Type B pancreatic cell (in vitro differentiated cells): ENCODE measurements at places on chromosomes 1 and 21. TPM values are rescaled to one million over a fixed set of nuclear protein-coding genes. Genes with fewer than 3 reads are reported as not detected.

DNA sequence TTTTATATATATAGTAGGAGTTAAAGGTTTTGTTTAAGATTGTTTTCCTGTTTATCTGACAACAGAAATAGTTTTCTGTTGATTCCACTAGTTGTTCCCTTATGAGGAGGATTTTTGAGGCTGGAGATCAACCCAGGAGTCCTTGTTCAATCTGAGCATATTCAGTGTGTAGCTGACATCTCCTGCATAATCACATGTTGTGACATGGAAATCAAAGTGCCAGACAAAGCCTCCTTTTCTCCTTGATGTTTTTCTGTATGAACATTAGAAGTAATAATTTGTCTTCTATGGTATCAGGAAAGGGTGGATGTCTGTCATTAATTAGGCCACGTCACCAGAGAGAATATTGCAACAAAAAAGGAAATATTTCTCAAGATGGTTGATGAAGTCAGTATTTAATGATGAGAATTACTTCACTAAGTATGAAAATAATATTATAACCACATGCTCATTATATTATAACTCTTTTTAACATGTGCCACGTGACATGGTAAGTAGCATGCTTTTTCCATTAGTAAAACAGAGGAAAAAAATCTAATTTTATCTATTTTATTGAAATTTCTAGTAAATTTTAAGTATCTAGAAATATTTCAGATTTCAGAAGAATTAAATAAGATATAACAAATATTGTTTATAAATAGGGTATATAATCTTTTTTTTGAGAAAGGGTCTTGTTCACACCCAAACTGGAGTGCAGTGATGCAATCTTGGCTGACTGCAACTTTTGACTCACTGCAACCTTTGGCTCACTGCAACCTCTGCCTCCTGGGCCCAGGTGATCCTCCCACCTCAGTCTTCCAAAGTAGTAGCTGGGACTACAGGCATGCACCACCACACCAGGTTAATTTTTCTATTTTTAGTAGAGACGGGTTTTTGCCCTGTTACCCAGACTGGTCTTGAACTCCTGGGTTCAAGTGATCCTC is 223.5 kb downstream of the HMCN1 start:
- H3K27ac ChIP-seq = no peak overlapping the region
- no peaks in the 10 kb centered on the region for H3K36me3 ChIP-seq
- H3K27me3 ChIP-seq = peaks cover 2% of the 10 kb centered on the region
- H3K4me1 ChIP-seq = peaks cover 6% of the 10 kb centered on the region
- no peak for DNase-seq

DNA sequence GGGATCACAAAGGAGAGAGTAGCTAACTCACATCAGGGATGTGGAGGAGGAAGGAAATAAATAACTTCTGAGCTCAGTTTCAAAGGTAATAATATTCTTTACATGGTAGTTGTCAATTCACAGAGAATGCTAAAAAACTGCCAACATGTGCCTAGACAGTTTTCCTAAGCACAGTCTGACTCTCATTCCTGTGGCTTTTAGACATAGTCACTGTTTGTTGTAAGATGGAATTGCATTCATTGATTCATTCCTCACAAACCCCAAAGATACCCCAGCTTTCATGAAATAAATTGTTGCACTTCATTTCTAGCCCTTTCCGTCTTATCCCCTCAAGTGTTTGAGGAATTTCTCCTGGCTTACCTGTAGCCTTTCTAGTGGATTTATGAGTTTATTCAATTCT is 263.9 kb downstream of the NTNG1 start:
- no peak overlapping the region for H3K27ac ChIP-seq
- H3K36me3 ChIP-seq = no peaks in the 10 kb centered on the region
- no peak overlapping the region for H3K4me3 ChIP-seq
- DNase-seq = no peak
- H3K27me3 ChIP-seq = no peaks in the 10 kb centered on the region
- no peaks in the 10 kb centered on the region for H3K4me1 ChIP-seq

DNA sequence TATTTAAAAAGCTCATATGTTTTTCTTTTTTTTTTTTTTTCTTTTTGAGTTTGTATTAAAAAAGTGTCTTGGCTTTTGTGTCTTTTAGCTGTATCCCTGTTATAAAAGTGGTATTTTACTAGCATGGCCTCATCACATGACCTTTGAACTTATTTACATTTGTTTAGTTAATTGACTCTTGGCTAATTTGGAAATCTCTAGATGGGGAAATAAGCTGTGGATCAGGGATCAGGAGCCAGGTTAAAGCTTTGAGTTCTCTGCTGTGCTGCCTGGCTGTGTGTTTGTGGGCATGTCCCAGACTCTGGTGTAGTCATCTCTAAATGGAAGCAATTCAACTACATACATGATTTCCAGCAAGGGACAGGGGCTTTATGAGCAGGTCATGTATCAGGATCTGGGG is 56.5 kb downstream of the HHAT start:
- no peak overlapping the region for H3K27ac ChIP-seq
- peaks cover 9% of the 10 kb centered on the region for H3K4me1 ChIP-seq
- no peak overlapping the region for H3K4me3 ChIP-seq
- DNase-seq = no peak

- DNase-seq = no peak
- H3K27ac ChIP-seq = no peak overlapping the region
- no peak overlapping the region for H3K4me3 ChIP-seq
- H3K27me3 ChIP-seq = peaks cover 12% of the 10 kb centered on the region
Observed at GRCh38 chr1:34108269-34108668, 56.8 kb downstream of the CSMD2 start.

- no peak overlapping the region for H3K4me3 ChIP-seq
- no peaks in the 10 kb centered on the region for H3K36me3 ChIP-seq
- DNase-seq = no peak
- peaks cover 92% of the 10 kb centered on the region for H3K27me3 ChIP-seq
- H3K27ac ChIP-seq = no peak overlapping the region
- H3K4me1 ChIP-seq = no peaks in the 10 kb centered on the region
Observed at GRCh38 chr1:205043866-205044265, 854 bp downstream of the CNTN2 start.

DNA sequence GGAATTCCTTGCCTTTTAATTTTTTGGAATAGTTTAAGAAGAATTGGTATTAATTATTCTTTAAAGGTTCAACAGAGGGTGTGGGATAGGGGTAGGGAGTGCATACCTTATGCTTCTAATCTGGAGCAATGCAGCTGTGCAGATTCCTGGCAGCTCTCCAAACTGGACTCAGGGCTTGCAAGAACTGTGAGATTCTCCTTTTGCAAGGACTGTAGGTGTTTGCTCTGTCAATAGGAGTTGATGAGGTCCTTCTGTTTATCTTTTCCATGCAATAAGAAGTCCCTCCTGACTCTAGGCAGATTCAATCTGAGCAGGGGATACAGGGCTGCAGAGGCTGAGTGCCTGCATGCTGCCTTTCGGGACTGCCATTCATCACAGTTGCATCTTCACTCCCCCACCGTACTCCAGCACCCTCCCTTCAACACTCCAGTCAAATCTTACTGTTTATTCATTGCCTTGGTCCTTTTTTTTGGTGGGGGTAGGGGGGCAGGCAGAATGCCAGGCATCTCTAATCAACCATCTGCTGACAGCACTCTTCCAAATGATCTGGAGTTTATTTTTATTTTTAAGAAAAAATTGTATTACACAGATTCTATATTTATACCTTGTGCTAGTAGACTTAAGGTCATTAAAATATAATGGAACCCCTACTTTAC is 122.3 kb downstream of the DISC1 start:
- no peak for DNase-seq
- no peak overlapping the region for H3K4me3 ChIP-seq
- no peak overlapping the region for H3K27ac ChIP-seq
- H3K27me3 ChIP-seq = no peaks in the 10 kb centered on the region
- H3K4me1 ChIP-seq = peaks cover 4% of the 10 kb centered on the region
- H3K36me3 ChIP-seq = peaks cover 15% of the 10 kb centered on the region

- peaks cover 53% of the 10 kb centered on the region for H3K36me3 ChIP-seq
- no peaks in the 10 kb centered on the region for H3K27me3 ChIP-seq
- H3K4me1 ChIP-seq = peaks cover 41% of the 10 kb centered on the region
- H3K4me3 ChIP-seq = no peak overlapping the region
Observed at GRCh38 chr1:12372180-12372579, 142.3 kb downstream of the VPS13D start.

GRCh38 chr1:170483051-170483450 is 48.9 kb upstream of the GORAB start:
- no peak overlapping the region for H3K27ac ChIP-seq
- DNase-seq = no peak
- H3K4me3 ChIP-seq = no peak overlapping the region
- H3K27me3 ChIP-seq = peaks cover 5% of the 10 kb centered on the region
- peaks cover 8% of the 10 kb centered on the region for H3K4me1 ChIP-seq

- no peak for DNase-seq
- H3K27ac ChIP-seq = no peak overlapping the region
- no peaks in the 10 kb centered on the region for H3K4me1 ChIP-seq
Observed at GRCh38 chr1:65949230-65949626, 156.5 kb downstream of the PDE4B start.

DNA sequence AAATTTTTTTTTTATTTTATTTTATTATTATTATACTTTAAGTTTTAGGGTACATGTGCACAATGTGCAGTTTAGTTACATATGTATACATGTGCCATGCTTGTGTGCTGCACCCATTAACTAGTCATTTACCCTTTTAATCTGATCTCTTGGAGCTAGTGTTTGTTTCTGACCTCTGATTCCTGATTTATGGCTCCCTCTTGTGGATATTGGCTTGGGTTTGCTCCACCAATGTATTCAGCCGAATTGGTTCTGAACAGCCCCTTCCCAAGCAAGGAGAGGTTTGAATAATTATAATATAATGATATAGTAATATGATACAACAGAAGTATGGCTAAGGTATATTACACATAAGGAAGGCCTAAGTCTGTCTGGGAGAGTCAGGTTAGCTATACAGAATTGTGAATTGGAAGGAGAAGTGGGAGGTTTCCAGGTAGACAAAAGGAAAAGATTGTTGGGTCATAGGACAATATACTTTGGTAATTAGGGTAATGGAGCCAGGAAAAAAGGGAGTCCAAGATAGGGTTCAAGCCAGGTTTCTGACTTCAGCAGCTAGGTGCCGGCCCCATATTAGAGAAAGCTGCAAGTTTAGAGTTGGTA is 53.1 kb upstream of the HMCN1 start:
- no peak overlapping the region for H3K4me3 ChIP-seq
- peaks cover 3% of the 10 kb centered on the region for H3K27me3 ChIP-seq
- H3K27ac ChIP-seq = no peak overlapping the region

- peaks cover 15% of the 10 kb centered on the region for H3K4me1 ChIP-seq
- H3K27me3 ChIP-seq = no peaks in the 10 kb centered on the region
- H3K27ac ChIP-seq = no peak overlapping the region
- no peaks in the 10 kb centered on the region for H3K36me3 ChIP-seq
- no peak overlapping the region for H3K4me3 ChIP-seq
- DNase-seq = no peak
Observed at GRCh38 chr1:167563579-167564246, 10.2 kb upstream of the CREG1 start.

DNA sequence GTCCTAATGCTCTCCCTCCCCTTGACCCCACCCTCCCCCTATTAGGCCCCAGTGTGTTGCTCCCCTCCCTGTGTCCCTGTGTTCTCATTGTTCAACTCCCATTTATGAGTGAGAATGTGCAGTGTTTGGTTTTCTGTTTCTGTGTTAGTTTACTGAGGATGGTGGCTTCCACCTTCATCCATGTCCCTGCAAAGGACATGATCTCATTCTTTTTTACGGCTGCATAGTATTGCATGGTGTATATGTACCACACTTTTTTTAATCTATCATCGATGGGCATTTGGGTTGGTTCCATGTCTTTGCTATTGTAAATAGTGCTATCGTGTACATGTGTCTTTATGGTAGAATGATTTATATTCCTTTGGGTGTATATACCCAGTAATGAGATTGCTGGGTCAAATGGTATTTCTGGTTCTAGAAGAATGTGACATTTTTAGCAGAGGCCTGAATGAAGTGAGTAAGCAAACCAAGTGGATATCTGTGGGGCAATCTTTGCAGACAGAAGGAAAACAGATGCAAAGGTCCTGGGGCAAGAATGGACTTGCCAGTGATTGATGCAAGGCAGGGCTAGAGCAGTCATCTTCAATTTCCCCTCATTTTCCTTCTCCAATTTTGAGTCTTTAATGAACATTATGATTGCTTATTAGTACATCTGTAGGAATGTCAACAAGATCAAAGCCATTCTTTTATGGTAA is 50.2 kb downstream of the UBE4B start:
- H3K4me1 ChIP-seq = peaks cover 15% of the 10 kb centered on the region
- peaks cover 32% of the 10 kb centered on the region for H3K36me3 ChIP-seq
- DNase-seq = no peak
- peak overlapping the region; percentile 79 for H3K27ac ChIP-seq
- no peaks in the 10 kb centered on the region for H3K27me3 ChIP-seq

GRCh38 chr1:228308628-228309325 is 97.9 kb downstream of the TRIM11 start:
- H3K4me1 ChIP-seq = no peaks in the 10 kb centered on the region
- no peak overlapping the region for H3K27ac ChIP-seq
- peaks cover 20% of the 10 kb centered on the region for H3K36me3 ChIP-seq
- DNase-seq = peak; percentile 60

- no peak overlapping the region for H3K4me3 ChIP-seq
- no peaks in the 10 kb centered on the region for H3K4me1 ChIP-seq
- H3K27ac ChIP-seq = no peak overlapping the region
Observed at GRCh38 chr1:51192213-51192843, 43.7 kb upstream of the RNF11 start.

DNA sequence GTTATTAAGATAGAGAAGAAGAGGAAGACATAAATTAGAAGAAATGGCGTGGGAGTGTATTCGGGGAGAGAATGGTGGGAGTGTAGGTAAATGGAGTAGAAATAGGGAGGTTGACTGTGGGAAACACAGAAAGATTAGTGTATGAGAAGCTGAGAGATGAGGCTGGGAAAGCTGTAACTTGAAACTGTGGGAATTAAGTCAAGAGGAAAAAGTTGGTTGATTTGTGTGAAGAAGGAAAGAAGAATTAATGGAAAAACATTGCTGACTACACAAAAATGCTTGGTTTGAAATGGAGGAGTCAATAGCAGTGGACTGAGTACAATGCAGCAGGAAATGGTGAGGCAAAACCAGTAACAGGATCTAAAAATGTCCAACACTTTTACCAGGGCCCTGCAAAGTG is 448.3 kb downstream of the PTPRC start:
- no peaks in the 10 kb centered on the region for H3K36me3 ChIP-seq
- no peaks in the 10 kb centered on the region for H3K27me3 ChIP-seq
- H3K4me1 ChIP-seq = peaks cover 15% of the 10 kb centered on the region
- H3K27ac ChIP-seq = no peak overlapping the region
- H3K4me3 ChIP-seq = no peak overlapping the region
- no peak for DNase-seq

- DNase-seq = no peak
- H3K27ac ChIP-seq = no peak overlapping the region
- no peak overlapping the region for H3K4me3 ChIP-seq
- H3K27me3 ChIP-seq = peaks cover 7% of the 10 kb centered on the region
- H3K36me3 ChIP-seq = no peaks in the 10 kb centered on the region
- H3K4me1 ChIP-seq = peaks cover 23% of the 10 kb centered on the region
Observed at GRCh38 chr21:38327984-38328383, 71.2 kb downstream of the KCNJ15 start.

PLA2G4A gene
- 2.8 and 2.9 TPM in 2 replicates for total RNA-seq

ANKRD35 gene
- 0.12 and 0.56 TPM in 2 replicates for total RNA-seq

NPPA gene
- total RNA-seq = not detected in 2 replicates

MARCKSL1 gene
- total RNA-seq = 247 and 465 TPM in 2 replicates

GNAT2 gene
- total RNA-seq = not detected in 2 replicates

ELAVL4 gene
- 1.0 and 2.5 TPM in 2 replicates for total RNA-seq

CR1L gene
- not detected in 2 replicates for total RNA-seq
